ENCODE measurements at places on chromosomes 7 and 10. TPM values are rescaled to one million over a fixed set of nuclear protein-coding genes. Genes with fewer than 3 reads are reported as not detected.

- no peak overlapping the region for H3K27ac ChIP-seq
- H3K36me3 ChIP-seq = no peaks in the 10 kb centered on the region
- no peak overlapping the region for H3K4me3 ChIP-seq
- no peaks in the 10 kb centered on the region for H3K4me1 ChIP-seq
Measured at GRCh38 chr7:133934977-133935330, 192.2 kb upstream of the LRGUK start.

- no peak for DNase-seq
- no peak overlapping the region for H3K27ac ChIP-seq
- no peaks in the 10 kb centered on the region for H3K4me1 ChIP-seq
- H3K4me3 ChIP-seq = no peak overlapping the region
- no peaks in the 10 kb centered on the region for H3K27me3 ChIP-seq
Measured at GRCh38 chr7:32583791-32584190, 88.5 kb downstream of the AVL9 start.

DNA sequence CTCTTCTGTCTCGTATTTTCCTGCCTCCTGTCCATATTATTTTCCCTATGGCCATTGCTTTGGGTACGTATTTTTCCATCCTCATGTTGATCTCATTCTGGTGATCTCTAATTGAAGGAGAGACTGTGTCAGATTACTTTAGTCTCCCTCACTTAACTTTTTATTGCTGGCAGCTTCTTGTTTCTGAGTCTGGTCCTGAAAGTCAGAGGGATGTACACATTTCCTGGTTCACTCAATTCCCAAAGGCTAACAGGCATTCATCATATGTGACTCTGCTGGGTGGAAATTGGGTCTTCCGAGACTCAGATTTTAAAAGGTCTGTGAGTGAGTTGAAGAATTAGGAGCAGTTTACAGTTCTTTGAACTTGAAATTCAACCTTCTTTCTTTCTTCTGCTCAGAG, 10.9 kb downstream of the UMAD1 start:
- H3K36me3 ChIP-seq = no peaks in the 10 kb centered on the region
- H3K4me3 ChIP-seq = no peak overlapping the region
- no peak for DNase-seq
- no peaks in the 10 kb centered on the region for H3K4me1 ChIP-seq
- no peak overlapping the region for H3K27ac ChIP-seq
- no peaks in the 10 kb centered on the region for H3K27me3 ChIP-seq

DNA sequence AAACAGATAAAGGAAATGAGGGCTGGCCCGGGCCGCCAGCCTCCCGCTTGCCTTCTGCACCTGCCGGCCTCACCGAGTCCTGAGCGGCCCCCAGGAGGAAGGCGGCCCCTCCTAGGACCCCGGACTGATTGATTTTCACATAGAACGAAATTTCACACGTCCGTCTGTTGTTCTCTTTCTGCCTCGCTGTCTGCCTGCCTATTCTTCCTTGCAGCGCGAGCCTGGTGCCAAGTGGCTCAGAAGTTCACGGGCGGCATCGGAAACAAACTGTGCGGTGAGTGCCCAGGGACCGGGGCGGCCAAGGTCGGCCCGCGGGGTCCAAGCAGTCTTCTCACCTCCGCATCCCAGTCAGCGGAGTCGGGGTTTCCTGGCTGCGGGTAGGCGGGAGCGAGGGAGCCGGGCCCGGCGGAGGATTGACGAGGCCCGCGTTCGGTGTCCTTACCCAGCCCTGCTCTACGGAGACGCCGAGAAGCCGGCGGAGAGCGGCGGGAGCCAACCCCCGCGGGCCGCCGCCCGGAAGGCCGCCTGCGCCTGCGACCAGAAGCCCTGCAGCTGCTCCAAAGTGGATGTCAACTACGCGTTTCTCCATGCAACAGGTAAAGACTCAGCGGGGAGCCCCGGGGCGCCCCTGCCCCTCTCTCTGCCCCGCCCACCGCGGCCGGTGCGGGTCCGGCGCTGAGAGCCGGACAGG, 967 bp downstream of the GAD2 start:
- H3K27ac ChIP-seq = no peak overlapping the region
- peaks cover 32% of the 10 kb centered on the region for H3K27me3 ChIP-seq
- no peak for DNase-seq
- H3K36me3 ChIP-seq = no peaks in the 10 kb centered on the region

GRCh38 chr7:5284304-5285281, 1.9 kb downstream of the SLC29A4 start:
- H3K27ac ChIP-seq = no peak overlapping the region
- H3K4me1 ChIP-seq = no peaks in the 10 kb centered on the region
- H3K4me3 ChIP-seq = no peak overlapping the region
- DNase-seq = no peak
- peaks cover 44% of the 10 kb centered on the region for H3K27me3 ChIP-seq

DNA sequence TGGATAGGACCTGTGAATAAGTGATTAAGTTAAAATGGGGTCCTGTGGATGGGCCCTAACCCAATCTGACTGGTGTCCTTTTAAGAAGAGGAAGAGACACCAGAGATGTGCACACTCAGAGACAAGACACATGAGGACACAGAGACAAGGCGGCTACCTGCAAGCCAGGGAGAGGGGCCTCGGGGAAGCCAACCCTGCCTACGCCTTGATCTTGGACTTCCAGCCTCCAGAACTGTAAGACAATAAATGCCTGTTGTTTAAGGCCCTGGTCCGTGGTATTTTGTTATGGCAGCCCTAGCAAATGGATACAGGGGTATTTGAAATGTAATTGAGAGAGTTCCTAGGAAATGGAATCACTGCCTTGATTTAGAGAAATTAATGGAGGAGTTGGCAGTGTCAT, 225.3 kb downstream of the SKAP2 start:
- H3K4me3 ChIP-seq = no peak overlapping the region
- H3K27ac ChIP-seq = no peak overlapping the region
- H3K27me3 ChIP-seq = no peaks in the 10 kb centered on the region
- H3K36me3 ChIP-seq = no peaks in the 10 kb centered on the region
- H3K4me1 ChIP-seq = no peaks in the 10 kb centered on the region

GRCh38 chr7:26686448-26686981, 177.9 kb downstream of the SKAP2 start:
- H3K36me3 ChIP-seq = no peaks in the 10 kb centered on the region
- no peaks in the 10 kb centered on the region for H3K4me1 ChIP-seq
- H3K27me3 ChIP-seq = no peaks in the 10 kb centered on the region
- DNase-seq = no peak
- no peak overlapping the region for H3K4me3 ChIP-seq

- H3K36me3 ChIP-seq = no peaks in the 10 kb centered on the region
- no peak overlapping the region for H3K4me3 ChIP-seq
- DNase-seq = no peak
- H3K27me3 ChIP-seq = peaks cover 37% of the 10 kb centered on the region
- no peaks in the 10 kb centered on the region for H3K4me1 ChIP-seq
Measured at GRCh38 chr10:69766161-69766910, 35.4 kb upstream of the COL13A1 start.

GRCh38 chr7:22858640-22859561, 36.3 kb upstream of the TOMM7 start:
- peaks cover 18% of the 10 kb centered on the region for H3K4me1 ChIP-seq
- peaks cover 11% of the 10 kb centered on the region for H3K36me3 ChIP-seq
- H3K27ac ChIP-seq = no peak overlapping the region
- DNase-seq = no peak
- H3K27me3 ChIP-seq = no peaks in the 10 kb centered on the region

DNA sequence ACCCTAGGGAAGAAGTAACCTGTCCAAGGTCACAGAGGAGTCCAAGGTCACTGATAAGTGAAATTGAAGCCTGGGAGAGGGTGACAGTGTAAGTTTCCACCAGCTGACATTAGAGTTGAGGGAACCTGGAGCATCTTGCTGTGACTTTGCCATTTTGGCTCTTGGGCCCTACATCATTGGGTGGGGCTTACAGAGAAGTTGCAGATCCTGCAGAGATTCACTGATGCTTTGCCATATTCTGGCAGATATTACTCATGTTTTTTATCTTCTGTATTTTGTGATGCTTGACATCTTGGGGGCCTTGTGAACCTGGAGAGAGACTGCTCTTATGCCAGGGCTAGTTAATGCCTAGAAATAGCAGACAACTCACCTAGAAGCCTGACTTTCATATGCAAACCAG, 36.5 kb downstream of the SMKR1 start:
- H3K4me3 ChIP-seq = no peak overlapping the region
- DNase-seq = no peak
- no peaks in the 10 kb centered on the region for H3K27me3 ChIP-seq

Gene MYO3A
- not detected for total RNA-seq

Gene STOX1
- 0.50 TPM for total RNA-seq

Gene TAF3
- total RNA-seq = 18.2 TPM

Gene NMT2
- total RNA-seq = 59.1 TPM
